ENCODE measurements at places on chromosomes 2 and 18.

DNA sequence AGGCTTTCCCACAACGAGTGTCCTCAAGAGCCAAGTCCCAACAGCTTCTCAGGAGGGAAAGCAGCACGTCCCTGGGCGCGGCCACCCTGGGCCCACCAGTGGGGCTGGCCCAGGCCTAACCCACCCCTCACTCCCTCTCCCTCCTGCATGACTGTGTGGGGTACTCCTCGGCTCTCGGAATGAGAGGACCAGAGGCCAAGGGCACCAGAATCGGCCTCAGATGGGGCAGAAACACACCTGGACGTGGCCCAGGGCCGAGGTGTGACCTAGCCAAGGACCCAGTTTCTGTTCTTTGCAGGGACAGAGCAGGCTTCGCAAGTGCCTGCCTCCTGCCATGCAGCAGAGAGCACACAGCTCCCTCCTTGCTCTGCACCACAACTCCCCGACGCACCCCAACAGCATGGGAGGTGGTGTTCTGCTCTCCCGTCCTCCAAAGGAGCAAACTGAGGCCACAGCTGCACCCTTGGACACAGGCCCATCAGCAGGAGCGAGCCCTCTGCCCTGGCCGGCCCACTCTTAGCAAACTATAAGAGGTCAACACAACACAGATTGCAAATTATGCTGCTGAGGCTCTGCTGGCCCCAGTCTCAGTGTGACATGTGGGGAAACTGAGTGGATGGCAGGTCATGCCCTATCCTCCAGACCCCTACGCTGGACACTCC lies 19.7 kb downstream of the HS6ST1 start:
- H3K4me1 ChIP-seq: no peaks in the 10 kb centered on the region
- no peak for DNase-seq
- no peaks in the 10 kb centered on the region for H3K27me3 ChIP-seq
- no peak overlapping the region for H3K4me3 ChIP-seq
- H3K27ac ChIP-seq: no peak overlapping the region

GRCh38 chr18:42296192-42296591 lies 341.2 kb downstream of the PIK3C3 start:
- no peaks in the 10 kb centered on the region for H3K36me3 ChIP-seq
- H3K4me1 ChIP-seq: no peaks in the 10 kb centered on the region
- H3K27ac ChIP-seq: no peak overlapping the region
- H3K4me3 ChIP-seq: no peak overlapping the region
- DNase-seq: no peak

DNA sequence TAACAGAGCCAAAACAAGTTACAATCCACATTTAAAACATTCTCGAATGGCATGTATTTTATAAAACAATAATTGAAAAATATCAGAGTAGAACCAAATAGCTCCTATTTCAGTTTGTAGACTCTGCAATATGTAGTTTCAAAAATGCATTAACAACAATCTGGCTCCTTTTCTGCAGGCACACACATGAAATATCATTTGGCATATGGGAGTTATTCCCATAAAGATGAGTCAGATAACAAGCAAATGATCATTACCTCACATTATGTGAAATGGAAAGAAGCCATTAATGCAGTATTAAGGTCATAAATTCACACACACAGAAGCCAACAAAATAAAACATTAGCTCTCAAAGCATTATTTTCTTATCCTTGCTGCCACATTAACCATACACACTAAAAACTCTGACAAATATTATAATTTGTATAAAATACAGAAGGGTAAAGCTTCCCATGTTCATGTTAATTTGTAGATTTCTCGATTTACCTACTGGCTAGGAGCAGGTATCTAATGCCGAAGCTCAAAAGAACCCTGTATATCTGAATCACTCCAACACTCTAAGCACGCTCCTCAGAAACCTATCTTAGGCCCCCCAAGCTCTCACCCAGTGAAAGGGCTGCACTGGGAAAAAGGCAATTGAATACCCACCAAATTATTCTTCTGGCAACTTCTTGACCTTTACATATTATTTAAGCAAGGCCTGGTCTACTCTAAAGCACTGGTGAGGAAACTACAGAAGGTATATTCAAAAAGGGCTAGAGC lies 13.8 kb downstream of the NBAS start:
- no peaks in the 10 kb centered on the region for H3K4me1 ChIP-seq
- H3K27ac ChIP-seq: no peak overlapping the region
- no peak overlapping the region for H3K4me3 ChIP-seq
- no peaks in the 10 kb centered on the region for H3K27me3 ChIP-seq

DNA sequence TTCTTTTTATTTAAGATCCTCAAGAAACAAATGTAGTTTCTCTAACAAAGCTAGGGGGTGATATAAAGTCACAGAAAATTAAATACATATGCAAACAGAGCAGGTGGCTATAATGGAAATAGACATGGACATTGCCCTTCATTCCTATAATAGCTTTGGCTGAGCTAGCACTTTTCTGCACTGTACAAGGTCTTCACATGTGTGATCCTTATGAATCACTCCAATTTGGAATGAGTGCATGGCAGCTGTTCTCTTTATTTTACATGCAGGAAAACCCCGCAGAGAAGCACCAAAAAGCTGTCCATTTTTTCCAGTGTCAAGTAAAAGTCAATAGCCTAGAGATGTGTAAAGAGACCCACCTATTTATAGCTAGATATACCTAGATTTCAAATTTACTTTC lies 747.4 kb upstream of the SLC8A1 start:
- DNase-seq: no peak
- no peak overlapping the region for H3K4me3 ChIP-seq
- H3K27ac ChIP-seq: no peak overlapping the region
- H3K36me3 ChIP-seq: no peaks in the 10 kb centered on the region
- H3K4me1 ChIP-seq: no peaks in the 10 kb centered on the region

DNA sequence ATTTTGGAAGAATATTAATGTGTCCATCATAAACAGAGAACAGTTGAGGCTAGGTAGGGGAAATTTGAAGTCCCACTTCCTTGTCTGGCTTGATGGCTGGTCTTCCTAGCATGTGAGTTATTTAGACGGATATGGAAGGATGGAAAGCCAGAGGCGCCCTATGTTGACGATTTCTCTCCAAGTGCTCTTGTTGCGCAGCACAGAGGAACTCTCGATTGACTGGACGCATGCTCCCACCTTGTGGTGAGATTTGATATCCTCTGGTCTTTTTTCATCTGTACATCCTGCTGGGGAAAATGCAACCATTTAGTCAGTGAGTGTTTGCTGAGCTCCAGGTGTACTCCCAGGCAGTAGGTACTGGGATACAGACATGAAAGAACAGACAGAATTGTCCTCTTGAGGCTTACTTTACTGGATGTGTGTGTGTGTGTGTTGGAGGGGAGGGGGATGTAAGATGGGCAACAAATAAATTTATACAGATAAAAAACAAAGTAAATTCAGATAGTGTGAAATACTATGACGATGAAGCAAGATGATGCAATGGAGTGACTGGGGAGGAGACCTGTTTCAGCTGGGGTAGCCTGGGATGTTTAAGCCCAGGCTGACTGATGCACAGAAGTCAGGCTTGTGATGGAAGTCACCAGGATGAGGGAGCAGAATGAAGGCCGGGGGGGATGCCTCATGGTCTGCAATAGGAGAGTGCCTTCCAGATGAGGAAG lies 137.2 kb downstream of the TRIM43 start:
- no peaks in the 10 kb centered on the region for H3K36me3 ChIP-seq
- DNase-seq: peak; percentile 81

DNA sequence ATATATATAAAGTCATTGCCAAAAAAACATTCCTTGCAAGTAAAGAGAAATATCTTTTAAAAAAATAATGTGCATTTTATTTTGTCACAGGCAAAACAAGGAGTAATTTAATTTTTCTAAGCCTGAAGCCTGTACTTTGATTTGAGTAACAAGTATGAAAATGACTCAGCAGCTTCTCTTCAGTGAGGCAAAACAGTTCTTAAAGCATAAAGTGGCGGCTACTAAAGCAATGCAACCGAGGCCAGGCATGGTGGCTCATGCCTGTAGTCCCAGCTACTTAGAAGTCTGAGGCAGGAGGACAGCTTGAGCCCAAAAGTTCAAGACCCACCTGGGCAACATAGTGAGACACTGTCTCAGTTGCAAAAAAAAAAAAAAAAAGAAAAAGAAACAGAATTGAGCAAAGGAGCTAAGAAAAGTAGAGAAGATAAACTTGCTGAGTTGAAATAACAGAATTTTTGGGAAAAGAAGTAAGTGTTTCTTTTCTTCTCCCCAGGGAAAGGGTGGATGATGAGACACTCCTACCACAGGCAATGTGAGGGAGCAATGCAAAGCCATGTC lies 29.6 kb downstream of the DOK1 start:
- no peak overlapping the region for H3K4me3 ChIP-seq
- DNase-seq: no peak
- H3K27me3 ChIP-seq: no peaks in the 10 kb centered on the region
- H3K27ac ChIP-seq: no peak overlapping the region
- no peaks in the 10 kb centered on the region for H3K36me3 ChIP-seq

DNA sequence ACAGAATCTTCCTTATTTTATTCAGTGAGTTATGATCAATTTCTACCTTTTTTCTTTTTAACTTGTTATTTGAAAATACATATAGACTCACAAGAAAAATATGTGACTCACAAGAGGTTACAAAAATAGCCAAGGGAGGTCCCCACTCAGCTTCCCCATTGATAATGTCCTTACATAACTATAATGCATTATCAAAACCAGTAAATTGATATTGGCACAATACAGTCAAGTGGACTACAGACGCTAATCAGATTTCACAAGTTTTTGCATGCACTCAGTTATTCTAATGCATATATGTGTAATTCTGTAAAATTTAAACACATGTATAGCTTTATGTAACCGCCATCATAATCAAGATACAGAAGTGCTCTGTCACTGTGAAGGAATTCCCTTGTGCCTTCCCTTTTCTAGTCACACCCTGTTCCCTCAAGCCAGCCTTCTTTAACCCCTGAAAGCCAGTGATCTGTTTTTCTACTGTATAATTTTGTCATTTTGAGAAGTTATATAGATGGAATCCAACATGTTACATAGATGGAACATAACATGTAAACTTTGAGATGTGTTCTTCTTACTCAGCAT lies 118.4 kb downstream of the ALMS1 start:
- H3K27ac ChIP-seq: no peak overlapping the region
- no peak overlapping the region for H3K4me3 ChIP-seq
- no peak for DNase-seq
- H3K4me1 ChIP-seq: no peaks in the 10 kb centered on the region

- DNase-seq: no peak
- H3K27me3 ChIP-seq: no peaks in the 10 kb centered on the region
- no peak overlapping the region for H3K4me3 ChIP-seq
- H3K27ac ChIP-seq: no peak overlapping the region
- H3K4me1 ChIP-seq: no peaks in the 10 kb centered on the region
These were observed 133.5 kb downstream of the FAM124B start for GRCh38 chr2:224268441-224268840.

Data from thyroid gland (tissue), 4 donors.